ENCODE measurements at places on chromosomes 5 and 9. TPM values are rescaled to one million over a fixed set of nuclear protein-coding genes. Genes with fewer than 3 reads are reported as not detected.

DNA sequence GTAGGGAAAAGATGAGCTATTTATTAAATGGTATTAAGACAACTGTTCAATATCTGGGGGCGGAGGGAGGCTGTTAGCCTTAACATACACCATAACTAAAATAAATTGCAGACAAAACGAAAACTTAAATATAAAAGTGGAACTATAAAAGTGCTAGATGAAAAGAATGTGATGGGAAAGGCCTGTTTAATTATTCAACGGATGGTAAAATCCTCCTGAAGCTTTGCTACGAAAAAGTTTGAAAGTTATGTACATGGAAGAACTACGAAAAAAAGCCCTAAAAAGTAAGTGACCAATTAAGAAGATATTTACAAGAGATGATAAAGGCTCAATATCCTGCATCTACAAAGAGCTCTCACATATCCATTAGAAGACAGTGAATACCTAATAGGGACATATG, 197.8 kb upstream of the IER5L start:
- no peak for DNase-seq

GRCh38 chr9:94872891-94873511, 146.5 kb downstream of the AOPEP start:
- DNase-seq: no peak

CMYA5 gene
- polyA plus RNA-seq: 0.01 TPM

ANKRD31 gene
- polyA plus RNA-seq: 0.09 TPM

ZSWIM6 gene
- 7.9 TPM for polyA plus RNA-seq

All from B cell (primary cell).